ENCODE measurements at places on chromosomes 1 and 21.

- DNase-seq: no peak
Observed at GRCh38 chr1:172431721-172432192, 11.3 kb downstream of the C1orf105 start.

DNA sequence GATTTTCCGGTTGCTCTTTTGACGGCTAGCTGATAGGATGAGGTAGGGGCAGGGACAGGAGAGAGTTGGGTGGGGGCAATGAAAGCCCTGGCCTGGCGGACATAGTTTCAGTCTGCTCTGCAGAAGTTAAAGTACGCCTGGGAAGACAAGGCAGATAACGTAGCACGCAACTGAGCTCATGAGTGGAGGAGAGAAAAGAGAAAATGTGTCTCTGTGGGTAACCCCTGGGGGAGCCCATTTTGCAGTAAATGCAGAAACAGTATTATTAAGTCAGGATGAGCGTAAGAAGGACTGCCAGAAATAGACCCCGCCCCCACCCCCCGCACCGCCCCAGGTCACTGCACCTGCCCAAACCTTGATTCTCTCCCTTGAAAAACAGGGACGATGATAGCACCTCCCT, 51.7 kb upstream of the TARBP1 start:
- DNase-seq: no peak

DNA sequence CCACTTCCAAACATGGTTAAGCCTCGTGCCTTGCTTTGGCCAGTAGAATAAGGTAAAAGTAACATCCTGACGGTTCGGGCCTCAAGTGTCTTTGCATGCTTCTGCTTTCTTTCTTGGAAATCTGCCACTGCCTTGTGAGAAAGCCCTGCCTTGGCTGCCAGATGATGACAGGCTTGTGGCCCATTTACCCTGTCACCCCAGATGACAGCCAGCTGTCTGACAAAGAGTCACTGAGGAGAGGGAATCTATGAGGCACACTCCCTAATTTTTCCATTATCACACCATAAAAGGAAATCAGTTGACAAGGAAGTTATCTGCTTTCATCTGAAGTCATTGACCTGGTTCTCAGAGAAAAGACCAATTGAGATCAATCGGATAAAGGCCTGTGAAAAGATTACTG, 199.8 kb downstream of the USH2A start:
- DNase-seq: no peak

GRCh38 chr21:18387994-18388393, 15.6 kb downstream of the TMPRSS15 start:
- DNase-seq: no peak

DNA sequence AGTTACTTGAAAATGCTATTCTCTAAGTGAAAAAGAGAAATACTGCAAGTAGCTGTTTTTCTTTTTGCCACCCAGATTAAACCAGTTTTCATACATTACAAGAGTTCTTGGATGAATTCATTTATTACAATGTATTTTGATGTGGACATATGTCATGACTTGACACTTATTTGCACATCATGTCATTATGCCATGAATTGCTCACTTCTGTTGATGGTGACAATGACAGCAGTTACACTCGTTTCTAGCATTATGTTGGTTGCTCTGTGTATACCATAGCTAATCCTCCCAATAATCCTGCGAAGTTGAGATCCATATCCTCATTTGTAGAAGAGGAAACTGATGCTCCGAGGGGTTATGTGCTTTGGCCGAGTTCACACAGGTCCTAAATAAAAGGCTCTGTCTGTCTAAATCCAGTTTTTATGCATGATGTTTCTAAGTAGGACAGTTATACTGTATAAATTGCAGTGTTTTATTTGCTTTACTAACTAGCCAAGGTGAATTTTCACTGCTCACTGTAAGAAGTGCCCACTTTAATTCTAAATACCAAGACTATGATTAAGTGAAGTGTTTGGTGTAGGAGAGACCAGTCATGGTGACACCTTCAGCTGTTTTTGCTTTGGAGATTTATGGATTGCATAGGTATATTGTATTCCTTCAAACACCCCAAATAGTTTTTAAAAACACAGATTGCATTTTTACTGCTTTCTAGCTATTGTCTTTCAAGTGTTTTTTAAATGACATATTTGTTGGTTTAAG, 56.7 kb downstream of the PRDM2 start:
- DNase-seq: no peak

GRCh38 chr1:34683616-34684015, 71.2 kb upstream of the GJB5 start:
- DNase-seq: no peak

GRCh38 chr1:161251579-161251978, 7.0 kb upstream of the PCP4L1 start:
- no peak for DNase-seq

DNA sequence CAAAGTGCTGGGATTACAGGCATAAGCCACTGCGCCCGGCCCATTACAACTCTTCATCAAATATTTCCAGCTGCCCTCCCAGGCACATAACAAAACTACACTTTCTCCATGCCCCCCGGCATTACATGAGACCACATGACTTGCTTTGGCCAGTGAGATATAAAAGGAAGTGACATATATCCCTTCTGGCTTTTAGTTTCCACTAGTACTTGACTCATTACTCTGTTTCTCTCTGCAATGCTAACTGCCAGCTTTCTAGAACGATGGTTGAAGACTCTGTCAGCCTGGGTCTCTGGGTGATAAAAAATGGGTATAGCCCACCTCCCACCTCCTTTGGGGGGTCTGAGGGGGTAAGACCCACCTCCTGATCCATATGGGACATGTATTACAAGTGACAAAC, 24.2 kb downstream of the ABL2 start:
- no peak for DNase-seq

GRCh38 chr1:51518033-51518585, 957 bp downstream of the EPS15 start:
- peak; percentile 43 for DNase-seq

GRCh38 chr1:47751996-47752451, 245.2 kb downstream of the TRABD2B start:
- peak; percentile 78 for DNase-seq

DNA sequence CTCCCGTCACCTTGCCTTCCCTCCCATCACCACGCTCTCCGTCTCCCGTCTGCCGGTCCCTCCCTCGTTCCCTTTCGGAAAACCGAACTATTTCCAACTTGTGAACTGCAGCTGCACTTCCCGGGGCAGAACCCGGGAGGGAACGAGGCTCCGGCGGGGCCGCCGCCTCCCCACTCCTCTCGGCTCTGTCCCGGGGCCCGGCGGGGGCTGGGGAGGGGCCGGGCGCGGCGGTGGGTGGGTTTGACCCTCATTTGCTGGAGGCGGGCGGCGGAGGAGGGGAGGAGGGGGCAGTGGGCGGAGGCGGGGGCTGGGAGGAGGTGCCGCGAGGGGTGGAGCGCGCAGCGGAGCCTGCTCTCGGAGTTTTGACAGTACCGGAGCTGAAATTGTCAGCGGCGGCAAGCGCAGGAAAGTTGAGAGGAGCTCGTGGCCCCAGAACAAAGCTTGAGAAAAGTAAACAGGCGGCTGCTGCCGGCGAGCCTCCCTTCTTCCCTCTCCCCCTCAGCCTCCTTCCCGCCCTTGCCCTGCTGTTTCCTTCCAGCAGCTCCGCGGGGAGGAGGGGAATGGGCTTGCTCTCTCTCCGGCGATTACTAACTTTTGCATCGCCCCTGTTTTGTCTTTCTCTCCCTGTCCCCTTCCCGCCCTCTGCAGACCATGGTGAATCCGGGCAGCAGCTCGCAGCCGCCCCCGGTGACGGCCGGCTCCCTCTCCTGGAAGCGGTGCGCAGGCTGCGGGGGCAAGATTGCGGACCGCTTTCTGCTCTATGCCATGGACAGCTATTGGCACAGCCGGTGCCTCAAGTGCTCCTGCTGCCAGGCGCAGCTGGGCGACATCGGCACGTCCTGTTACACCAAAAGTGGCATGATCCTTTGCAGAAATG, 2.9 kb downstream of the LMO4 start:
- peak; percentile 93 for DNase-seq

- no peak for DNase-seq
Observed at GRCh38 chr1:150487763-150488115, 520 bp downstream of the TARS2 start.

- no peak for DNase-seq
Observed at GRCh38 chr1:67336783-67337182, 29.1 kb downstream of the IL12RB2 start.
